T follicular helper cell (primary cell): ENCODE measurements at places on chromosomes 11 and 22.

- DNase-seq = no peak
Measured at GRCh38 chr11:69601011-69601975, 39.7 kb upstream of the CCND1 start.

- DNase-seq = no peak
Measured at GRCh38 chr11:113942256-113942655, 32.7 kb upstream of the HTR3A start.

GRCh38 chr11:78532991-78533390 is 41.7 kb downstream of the NARS2 start:
- DNase-seq = no peak

GRCh38 chr11:35539256-35539655 is 13.8 kb upstream of the PAMR1 start:
- no peak for DNase-seq

- DNase-seq = no peak
Measured at GRCh38 chr22:37145180-37146050, 4.3 kb downstream of the IL2RB start.

GRCh38 chr11:72695354-72695753 is 21.1 kb upstream of the PDE2A start:
- no peak for DNase-seq
